SJSA1 (cell line): ENCODE measurements at places on chromosomes 6 and 20. TPM values are rescaled to one million over a fixed set of nuclear protein-coding genes. Genes with fewer than 3 reads are reported as not detected.

DNA sequence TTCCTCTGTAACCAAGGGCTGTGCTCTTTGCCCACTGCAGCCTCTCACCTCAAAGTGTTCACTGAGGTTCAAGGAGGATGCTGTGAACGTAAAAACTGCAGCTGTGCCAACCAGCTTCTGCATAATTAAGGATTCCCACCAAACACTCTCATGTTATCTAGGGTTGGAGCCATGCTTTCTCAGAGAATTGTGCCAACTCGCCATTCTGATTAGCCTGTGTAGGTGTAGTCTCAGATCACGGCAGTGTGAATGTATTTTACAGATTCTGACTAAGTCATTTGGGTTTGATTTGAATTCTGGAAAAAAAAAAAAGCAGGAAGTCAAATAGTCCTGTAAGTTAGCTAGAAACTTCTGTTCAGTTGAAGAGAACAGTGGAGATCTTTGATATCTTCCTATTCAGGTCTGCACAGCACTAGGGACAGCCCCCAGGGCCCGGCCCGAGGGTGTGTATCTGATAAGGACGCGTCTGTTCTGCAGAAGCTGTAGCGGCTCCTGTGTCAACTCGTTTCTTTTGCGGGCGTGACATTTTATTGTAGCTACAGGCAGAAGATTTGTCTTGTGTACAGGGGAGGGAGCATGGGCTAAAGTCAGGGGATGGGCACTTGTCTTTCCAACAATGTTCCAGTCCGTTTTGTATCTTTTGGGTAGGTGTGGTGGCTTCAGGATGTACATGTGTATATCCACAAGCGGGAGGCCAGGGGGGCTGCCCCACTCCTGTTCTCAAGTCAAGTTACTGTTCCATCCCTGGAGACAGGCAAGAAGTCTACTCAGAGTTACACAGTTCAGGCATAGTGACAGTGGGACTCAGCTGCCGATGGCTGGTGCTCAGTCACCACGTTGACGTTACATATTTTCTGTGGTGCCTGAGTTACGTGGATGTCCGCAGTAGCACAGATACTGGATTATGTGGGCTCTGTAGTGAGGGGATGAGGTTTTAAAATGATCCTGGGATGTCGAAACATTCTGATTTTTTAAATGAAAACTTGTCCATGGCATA lies 12.4 kb downstream of the IRF4 start:
- peaks cover 4% of the 10 kb centered on the region; the same call in 1 of the 2 replicates for H3K4me1 ChIP-seq
- no peaks in the 10 kb centered on the region for H3K36me3 ChIP-seq
- H3K27me3 ChIP-seq = peaks cover 17% of the 10 kb centered on the region
- DNase-seq = no peak
- H3K27ac ChIP-seq = no peak overlapping the region

GRCh38 chr6:57134954-57135353 lies 37.2 kb upstream of the BAG2 start:
- no peak overlapping the region for H3K4me3 ChIP-seq
- no peaks in the 10 kb centered on the region for H3K4me1 ChIP-seq
- no peak overlapping the region for H3K27ac ChIP-seq
- peaks cover 19% of the 10 kb centered on the region for H3K36me3 ChIP-seq
- no peaks in the 10 kb centered on the region for H3K27me3 ChIP-seq

DNA sequence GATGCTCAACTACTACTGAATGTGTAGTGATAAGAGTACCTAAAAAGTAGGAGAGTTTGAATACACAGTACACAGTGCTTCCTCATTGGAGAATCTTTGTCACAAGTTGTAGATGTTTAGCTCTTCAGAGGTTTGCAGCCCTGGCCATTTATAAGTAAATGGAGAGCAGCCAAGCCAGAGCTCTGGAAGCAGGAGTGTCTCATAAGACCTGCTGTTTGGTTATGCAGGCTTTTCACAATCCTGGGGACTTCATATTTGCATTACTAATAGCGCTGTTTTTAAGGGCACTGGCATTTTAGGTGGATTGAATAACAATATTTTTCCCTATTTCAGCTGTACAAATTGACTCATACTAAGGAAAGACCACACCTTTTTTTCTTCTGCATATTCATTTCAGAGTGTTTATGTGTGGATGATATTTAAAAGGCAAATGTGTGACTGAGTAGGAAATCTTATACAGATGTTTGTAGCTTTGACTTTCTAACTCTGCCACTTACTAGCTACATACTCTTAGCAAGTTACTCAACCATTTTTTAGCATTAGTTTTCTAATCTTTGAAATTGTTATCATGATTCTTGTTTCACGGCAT lies 730.5 kb upstream of the MAP3K7 start:
- no peaks in the 10 kb centered on the region for H3K36me3 ChIP-seq
- H3K27ac ChIP-seq = no peak overlapping the region
- H3K4me1 ChIP-seq = no peaks in the 10 kb centered on the region
- H3K4me3 ChIP-seq = no peak overlapping the region

GRCh38 chr20:59138114-59138748 lies 25.4 kb upstream of the ZNF831 start:
- H3K27ac ChIP-seq = no peak overlapping the region
- no peak for DNase-seq
- no peaks in the 10 kb centered on the region for H3K36me3 ChIP-seq
- 0 out of 2 replicates have a peak, but pooled peaks cover 3% of the 10 kb centered on the region for H3K27me3 ChIP-seq
- H3K4me3 ChIP-seq = no peak overlapping the region

DNA sequence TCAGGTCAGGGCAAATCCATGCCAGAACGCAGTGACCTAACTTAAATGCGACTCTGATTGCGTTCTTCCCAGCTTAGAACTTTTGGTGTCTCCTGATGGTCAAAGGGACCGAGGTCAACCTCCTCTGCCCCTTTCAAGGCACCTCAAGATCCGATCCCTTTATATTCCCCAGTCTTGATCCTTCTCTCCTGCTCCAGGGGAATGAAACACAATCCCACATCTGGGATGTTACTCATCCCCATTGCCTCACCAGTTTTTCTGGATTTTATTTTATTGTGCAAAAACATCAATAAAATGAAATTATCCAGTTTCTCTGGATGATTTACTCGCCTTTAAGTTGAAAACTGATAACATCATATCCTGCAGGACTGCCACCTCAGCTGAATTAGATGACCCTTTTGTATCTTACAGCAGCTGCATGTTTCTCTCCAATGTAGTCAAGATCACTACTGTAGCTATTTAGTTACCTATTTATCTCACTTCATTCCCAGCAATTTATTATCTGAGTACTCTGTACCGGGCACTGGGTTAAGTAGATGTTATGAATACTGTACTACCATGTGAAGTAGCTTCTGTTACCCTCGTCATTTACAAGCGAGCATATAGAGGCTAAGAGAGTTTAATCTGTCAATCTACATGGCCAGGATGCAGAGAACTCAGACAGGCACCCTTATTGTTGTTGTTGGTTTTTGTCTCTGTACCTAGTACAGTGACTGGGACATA lies 44.0 kb downstream of the IRAK1BP1 start:
- H3K4me3 ChIP-seq = no peak overlapping the region
- no peak overlapping the region for H3K27ac ChIP-seq
- H3K36me3 ChIP-seq = no peaks in the 10 kb centered on the region
- DNase-seq = no peak

GRCh38 chr6:109420751-109421150 lies 19.7 kb downstream of the PPIL6 start:
- no peak overlapping the region for H3K27ac ChIP-seq
- no peak overlapping the region for H3K4me3 ChIP-seq
- DNase-seq = no peak
- H3K4me1 ChIP-seq = no peaks in the 10 kb centered on the region

DNA sequence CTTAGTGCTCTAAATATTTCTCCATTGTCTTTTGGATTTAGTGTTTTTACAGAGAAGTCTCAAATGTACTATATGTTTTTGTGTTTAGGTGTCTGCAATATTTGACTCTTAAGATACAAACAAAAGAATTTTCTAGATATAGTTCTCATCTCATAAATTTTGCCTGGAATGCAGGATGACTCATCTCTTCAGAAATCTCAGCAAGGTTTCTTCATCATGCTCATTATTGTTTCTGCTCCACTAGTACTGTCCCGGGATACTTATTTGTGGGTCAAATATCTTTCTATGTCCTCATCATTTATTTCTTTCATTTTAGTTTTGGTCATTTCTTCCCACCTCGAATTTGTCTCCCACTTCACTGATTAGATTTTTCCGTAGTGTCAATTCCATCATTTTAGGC lies 9.5 kb downstream of the AHI1 start:
- no peaks in the 10 kb centered on the region for H3K27me3 ChIP-seq
- H3K36me3 ChIP-seq = peaks cover 45% of the 10 kb centered on the region
- no peak overlapping the region for H3K4me3 ChIP-seq
- DNase-seq = peak; percentile 31
- H3K4me1 ChIP-seq = peaks cover 9% of the 10 kb centered on the region

- peaks cover 11% of the 10 kb centered on the region for H3K4me1 ChIP-seq
- no peak overlapping the region for H3K27ac ChIP-seq
- no peak overlapping the region for H3K4me3 ChIP-seq
- no peak for DNase-seq
- H3K27me3 ChIP-seq = no peaks in the 10 kb centered on the region
These were observed 461.3 kb downstream of the KIF16B start for GRCh38 chr20:16111852-16112412.

DNA sequence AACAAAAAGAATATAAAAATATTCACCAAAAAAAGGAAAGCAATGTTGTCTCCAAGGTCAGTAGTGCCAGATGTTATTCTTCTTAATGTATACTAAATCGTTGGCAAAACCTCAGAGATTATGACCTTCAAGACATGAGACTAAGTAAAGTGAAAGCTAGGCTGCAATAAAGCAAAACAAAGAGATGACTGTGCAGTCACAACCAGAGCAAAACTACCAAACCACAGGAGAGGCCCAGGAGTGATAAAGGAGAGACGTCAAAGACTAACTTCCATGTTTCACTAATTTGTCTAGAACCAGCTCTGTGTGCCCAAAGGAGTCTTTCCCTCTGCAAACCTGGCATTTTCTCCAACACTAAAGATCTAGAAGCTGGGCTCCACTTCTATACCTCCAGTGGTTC lies 155.9 kb upstream of the POU3F2 start:
- H3K4me3 ChIP-seq = no peak overlapping the region
- no peak for DNase-seq
- H3K27me3 ChIP-seq = peaks cover 3% of the 10 kb centered on the region; the same call in 1 of the 2 replicates
- no peak overlapping the region for H3K27ac ChIP-seq
- H3K36me3 ChIP-seq = no peaks in the 10 kb centered on the region

GRCh38 chr20:14406495-14406894 lies 69.1 kb upstream of the FLRT3 start:
- peak; percentile 37 for DNase-seq
- no peak overlapping the region for H3K4me3 ChIP-seq
- no peaks in the 10 kb centered on the region; the same call in 1 of the 2 replicates for H3K4me1 ChIP-seq
- H3K27me3 ChIP-seq = no peaks in the 10 kb centered on the region

CALHM6 gene
- not detected in 2 replicates for total RNA-seq

DUSP15 gene
- 1.5 and 3.4 TPM in 2 replicates for total RNA-seq

RIMS4 gene
- total RNA-seq = not detected in 2 replicates

HLA-DOA gene
- not detected in 2 replicates for total RNA-seq
